HT-29 (cell line): ENCODE measurements at places on chromosomes 11 and 22.

DNA sequence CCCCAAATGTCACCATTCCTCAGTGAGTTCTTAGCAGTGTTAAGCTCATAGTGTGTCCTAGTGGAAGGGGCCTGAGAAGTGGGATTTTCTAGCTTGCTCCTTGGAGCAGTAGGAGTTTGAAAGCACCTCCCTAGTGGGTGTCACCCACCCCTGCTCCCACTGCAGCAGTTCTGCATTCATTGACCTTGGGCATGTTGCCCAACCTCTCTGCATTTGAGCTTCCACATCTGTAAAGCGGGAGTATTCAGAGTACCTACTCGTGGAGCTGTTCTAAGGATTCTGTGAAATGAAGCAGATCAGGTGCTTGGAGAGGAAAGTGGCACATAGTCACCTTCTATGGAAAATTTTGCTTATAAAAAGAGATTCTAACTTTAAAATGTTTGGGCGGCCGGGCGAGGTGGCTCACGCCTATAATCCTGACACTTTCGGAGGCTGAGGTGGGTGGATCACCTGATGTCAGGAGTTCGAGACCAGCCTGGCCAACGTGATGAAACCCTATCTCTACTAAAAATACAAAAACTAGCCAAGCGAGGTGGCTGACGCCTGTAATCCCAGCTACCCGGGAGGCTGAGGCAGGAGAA lies 16.9 kb downstream of the LMO2 start:
- DNase-seq: no peak

DNA sequence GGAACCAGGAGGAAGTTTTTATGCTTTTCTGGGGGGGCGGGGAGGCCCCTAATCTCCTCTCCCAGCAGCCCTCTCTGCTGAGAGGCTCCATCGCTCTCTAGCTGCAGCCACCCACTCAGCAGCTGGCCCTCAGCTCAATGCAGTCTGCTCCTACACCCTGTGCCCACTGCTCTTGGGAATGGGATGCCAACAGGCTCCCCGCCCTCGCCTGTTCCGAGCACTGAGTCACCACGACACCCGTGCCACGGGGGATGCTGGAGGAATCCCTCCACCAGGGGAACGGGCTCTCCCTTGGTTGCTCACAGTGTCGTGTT lies 23.5 kb upstream of the SUSD2 start:
- no peak for DNase-seq

DNA sequence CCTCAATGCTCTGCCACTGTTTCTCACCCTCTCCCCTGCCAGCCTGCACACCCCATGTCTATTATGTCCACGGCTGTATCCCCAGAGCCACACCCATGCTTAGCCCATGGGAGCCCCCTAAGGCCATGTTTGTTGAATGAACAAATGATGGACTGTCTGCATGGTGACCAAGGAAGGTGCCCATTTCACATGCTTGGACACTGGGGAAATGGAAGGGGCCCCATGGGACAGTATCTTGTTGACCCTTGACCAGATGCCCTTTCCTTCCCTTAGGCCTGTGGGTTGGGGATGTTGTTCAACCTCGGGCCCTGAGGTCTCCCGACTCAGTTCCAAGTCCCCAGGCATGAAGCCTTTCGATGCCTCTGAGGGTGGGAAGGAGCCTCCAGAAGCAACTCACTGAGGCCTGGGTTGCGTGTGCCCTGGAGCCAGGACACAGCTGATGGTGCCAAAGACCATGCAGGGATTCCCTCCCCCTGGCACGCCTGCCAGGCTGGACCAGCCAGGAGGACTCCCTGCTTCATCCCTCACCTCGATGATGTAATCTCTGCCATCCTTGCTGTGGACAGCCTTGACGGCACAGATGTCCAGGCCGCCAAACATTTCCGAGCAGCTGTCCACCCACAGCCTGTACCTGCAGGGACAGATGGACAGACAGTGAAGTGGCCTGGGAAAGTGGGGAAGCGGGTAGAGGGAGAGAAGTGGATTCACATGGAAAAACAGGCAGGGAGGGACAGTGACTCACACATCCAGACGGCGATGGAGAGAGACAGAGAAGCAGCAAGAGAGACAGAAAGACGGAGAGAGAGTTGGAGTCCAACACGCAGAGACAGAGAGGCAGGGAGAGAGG lies 58.9 kb downstream of the FBXO7 start:
- no peak for DNase-seq

DNA sequence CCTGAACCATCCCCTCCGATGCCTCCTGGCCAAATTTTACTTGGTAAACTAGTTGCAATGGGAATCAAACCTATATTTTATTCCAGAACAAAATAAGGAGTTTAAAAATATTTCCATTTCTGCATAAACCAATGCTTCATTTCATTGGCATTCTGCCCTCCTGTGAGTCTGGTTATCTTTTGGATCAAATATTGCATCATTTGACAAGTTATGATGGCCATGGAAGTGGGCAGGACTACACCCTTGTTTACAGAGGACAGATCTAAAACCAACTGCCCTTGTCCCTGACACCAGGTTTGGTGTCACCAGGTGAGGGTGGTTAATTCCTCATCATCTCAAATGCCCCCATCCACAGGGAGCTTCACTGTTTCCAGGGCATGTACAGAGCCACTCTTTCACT lies 28.2 kb upstream of the E2F8 start:
- DNase-seq: no peak

GRCh38 chr11:95877291-95877690 lies 46.6 kb downstream of the MTMR2 start:
- no peak for DNase-seq

DNA sequence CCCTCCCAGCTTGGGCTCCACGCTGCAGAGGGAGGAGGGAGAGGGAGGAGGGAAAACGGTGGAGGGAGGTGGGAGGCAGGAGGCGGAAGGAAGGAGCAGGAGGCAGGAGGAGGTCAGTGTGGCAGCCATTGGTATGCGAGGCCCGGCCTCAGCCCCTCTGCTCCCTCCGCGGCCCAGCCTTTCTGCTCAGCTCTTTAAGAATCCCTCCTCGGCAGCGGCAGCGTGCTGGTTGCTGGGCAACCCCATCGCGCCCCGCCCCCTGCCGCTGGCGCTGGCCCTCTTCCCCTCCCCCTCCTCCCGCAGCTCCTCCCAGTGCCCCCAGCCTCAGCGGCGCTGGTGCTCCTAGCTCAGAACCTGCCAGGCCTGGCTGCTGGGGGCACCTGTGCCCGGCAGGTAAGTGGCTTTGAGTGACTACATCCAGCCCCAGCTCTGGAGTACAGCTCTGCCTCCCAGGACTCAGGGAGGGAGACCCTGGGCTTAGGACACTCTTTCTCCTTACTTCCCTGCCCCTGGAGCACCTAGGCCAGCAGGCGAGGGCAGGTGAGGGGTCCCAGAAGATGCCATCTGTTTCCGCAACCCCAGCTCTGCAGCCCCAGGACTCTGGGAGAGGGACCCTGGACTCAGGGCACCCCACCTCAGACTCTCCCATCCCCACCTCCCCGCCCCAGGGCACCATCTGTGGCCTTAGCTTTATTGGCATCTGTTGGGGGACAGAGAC lies 7.2 kb upstream of the FLRT1 start:
- no peak for DNase-seq

- no peak for DNase-seq
Measured at GRCh38 chr11:109329716-109330115, 92.3 kb upstream of the C11orf87 start.

- DNase-seq: no peak
Measured at GRCh38 chr22:41862160-41862529, 29.2 kb downstream of the SREBF2 start.

GRCh38 chr11:88583251-88583650 lies 245.7 kb upstream of the CTSC start:
- no peak for DNase-seq

DNA sequence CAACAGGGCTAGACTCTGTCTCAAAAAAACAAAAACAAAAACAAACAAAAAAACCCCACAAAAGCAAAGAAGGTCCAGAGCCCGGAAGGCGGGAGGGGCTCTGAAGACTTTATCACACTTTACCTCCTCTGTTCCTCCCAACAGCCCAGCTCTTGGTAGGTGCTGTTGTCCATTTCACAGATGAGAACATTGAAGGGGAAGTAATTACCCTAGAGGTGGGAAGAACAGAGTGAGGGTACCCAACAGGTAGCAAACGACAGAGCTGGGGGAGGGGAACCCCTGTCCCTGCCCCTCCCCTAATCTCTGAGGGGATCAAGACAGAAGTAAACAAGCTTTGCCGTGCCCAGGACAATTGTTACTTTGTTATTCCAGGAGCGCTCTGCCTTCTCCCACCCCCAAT lies 1.0 kb upstream of the BIK start:
- DNase-seq: no peak

DNA sequence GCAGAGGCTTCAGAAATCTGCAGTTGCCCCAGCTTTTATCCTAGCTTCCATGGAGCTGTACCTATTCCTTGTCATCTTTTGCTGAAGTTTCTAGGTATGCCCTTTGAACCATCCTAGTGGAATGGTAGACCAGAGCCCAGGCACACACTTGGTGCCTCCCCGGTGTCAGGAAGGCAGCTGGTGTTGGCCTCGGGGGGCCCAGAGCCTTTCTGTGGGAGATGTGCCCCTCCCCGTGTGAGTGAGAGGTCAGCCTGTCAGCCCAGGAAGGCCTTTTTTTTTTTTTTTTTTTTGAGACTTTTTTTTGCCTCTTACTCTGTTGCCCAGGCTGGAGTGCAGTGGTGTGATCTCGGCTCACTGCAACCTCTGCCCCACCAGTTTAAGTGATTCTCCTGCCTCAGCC lies 58.4 kb downstream of the MED15 start:
- no peak for DNase-seq

- DNase-seq: no peak
Measured at GRCh38 chr11:57834852-57835251, 73.2 kb downstream of the CTNND1 start.

DNA sequence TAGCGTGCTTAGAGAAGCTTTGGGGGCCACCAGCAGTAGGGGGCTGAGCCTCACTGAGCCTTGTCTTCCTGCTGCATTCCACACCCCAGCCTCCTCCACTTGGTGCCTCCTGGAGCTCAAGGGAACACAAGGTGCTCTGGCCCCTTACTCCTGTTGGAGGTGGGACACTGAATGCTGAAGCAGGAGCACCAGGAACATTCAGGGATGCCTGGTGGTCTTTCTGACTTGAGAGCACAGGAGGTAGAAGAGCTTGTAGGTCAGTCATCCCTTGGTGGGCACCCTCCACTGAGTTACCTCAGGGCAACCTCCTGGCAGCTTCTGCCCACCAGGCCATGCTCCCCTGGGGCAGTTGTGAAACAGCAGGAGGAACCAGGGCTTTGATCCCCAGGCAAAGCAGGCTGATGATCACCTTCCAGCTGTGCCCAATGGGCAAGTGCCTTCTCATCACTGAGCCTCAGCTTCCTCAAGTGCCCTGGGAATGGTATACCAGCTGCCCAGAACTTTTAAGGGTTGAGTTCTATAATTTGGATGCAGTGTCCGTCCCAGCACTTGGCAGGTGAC lies 50.1 kb downstream of the CABIN1 start:
- no peak for DNase-seq

GRCh38 chr11:96311120-96311568 lies 31.9 kb downstream of the MAML2 start:
- DNase-seq: peak; percentile 68

DNA sequence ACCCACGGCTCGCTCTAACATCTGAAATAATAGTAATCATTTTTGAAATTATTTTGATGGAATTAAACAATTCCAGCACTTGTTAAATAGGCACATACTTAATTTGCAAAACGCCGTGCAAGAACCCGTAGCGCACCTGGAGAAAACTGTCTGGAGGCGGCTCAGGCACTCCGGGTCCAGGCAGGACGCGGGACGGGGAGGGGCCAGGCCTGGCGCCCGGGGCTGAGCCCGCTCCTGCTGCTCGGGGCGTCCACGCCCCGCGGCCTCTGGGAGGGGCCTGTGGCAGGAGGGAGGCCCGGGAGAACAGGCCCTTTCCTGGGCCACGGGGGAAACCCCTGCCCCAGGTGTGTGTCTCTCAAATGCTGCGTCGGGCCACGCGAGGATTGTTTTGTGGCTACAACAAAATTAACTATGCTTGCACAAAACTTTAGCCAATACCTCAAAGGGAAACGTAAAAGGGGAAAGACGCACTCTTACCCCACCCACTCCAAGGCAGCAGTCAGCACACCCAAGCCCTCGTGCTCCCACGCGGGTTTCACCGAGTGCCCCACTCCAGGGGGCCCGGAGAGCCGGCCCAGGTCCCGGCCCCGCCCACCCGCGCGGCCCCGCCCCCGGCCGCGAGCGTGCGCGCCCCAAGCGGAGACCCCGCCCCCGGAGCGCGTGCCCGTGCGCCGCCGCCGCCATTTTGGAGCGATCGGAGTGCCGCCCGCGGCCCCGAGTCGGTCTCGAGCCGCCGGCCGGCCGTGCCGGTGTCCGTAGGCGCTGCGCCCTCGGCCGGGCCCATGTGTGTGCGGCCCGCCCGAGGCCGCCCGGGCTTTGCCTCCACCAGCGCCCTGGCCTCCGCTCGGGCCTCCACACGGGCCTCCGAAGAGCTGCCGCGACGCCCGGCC lies at the start of gene PPP6R2:
PPP6R2 (plus strand) TSS at position 677 of the 890 bp plus-strand sequence. CDS start 50,582 bp downstream, outside the sequence.
- DNase-seq: peak; percentile 54

GRCh38 chr11:24723231-24723630 lies 226.4 kb downstream of the LUZP2 start:
- DNase-seq: no peak

DNA sequence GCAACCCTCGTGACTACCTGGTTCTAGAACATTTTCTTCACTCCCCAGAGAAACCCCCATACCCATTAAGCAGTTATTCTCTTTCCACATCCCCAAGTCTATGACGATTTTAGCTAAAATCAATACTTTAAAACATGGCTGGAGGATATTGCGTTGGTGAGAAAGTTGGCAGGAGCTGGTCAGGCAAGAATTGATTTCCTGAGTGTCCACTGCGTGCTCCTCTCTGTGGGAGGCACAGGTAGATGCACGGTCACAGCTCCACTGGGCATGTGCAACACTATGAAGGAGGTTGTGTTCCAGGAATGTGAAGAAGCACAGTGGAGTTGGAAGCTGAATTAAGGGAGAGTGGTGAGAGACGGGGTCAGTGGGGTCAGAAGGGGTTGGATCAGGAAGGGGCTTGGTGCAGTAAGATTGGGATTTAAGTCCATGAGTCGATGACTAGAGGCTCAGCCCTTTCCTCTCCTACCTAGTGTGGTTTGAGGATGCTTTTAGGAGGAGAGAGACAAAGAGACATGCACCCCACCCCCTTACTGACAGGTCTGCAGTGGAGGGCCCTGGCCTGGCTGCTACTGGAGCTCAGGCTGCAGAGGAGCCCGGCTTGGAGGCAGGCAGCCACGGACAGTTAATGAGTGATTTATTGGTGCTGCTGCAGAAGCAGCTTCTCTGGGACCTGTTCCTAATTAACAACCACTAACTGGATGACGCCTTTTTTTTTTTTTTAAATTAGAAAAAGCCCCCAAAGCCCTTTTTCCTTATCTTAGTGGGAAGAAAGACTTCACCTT lies 395.6 kb downstream of the TENM4 start:
- DNase-seq: no peak
